ENCODE measurements at places on chromosomes 4 and X.

DNA sequence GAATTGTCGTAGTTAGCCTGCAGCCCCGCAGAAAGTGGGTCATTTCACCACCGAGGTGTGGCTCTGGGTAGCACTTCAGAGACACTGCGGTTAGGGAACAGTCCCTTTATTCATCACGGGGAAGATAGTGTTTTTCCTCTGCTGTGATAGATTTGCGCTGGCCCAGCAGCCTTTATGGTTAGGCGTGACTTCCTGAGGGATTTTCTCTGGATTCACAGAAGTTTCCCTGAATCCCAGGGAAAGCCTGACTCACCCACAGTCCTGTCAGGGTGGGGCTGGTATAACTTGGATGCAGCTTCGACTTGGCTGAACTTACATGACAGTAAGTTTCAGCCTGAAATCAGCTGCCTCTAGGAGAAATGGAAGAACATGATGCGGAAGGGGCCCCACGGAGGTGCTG lies 196.3 kb upstream of the HHIP start:
- no peak for DNase-seq

GRCh38 chr4:77650787-77651186 lies 45.2 kb downstream of the CXCL13 start:
- no peak for DNase-seq

- DNase-seq = no peak
Measured at GRCh38 chr4:26267087-26267486, 53.7 kb upstream of the RBPJ start.

- DNase-seq = no peak
Measured at GRCh38 chrX:121456315-121456714, 408.9 kb downstream of the GLUD2 start.

Data from AML-193 (cell line).